Dermis microvascular lymphatic vessel endothelial cell (primary cell): ENCODE measurements at places on chromosomes 3 and 15. TPM values are rescaled to one million over a fixed set of nuclear protein-coding genes. Genes with fewer than 3 reads are reported as not detected.

DNA sequence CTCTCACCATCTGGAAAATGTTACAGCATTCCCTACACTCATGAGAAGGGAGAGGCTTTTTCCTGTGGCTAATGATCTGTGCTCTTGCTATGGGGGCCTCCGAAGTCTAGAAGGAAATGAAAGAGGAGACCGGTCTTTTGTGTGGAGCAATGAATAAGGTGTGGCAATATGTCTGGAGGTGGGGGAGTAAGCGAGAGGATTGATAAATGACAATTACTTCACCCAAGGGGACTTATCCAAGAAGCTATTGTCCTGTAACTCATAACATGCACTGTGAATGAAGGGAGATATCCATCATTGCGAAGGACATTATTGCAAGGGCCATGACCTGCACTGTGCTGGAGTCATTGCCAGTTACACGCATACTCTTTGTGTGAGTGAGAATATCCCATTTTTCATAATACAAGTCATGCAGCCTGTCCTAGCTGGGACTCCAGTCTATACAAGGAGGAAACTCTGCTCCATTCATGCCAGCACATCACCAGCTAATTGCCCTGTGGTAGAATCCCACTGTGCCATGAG is 37.7 kb upstream of the SYNPR start:
- DNase-seq = no peak

DNA sequence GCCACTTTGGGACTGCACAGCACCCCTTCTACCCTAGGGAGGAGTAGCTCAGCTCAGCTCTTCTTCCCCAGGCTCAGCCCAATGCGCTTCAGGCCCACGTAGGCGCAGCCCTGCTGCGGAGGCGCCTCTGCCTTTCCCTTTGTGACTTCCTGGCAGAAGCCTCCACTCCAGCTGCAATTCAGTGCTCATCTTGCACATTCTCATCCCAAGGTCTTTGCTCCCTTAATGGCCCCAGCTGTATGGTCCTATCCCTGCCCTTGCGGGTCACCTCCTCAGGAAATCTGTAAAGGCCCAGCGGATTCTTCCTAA is 109.0 kb downstream of the VGLL4 start:
- DNase-seq = no peak

GRCh38 chr3:175911937-175912336 is 1052.8 kb downstream of the NAALADL2 start:
- no peak for DNase-seq

DNA sequence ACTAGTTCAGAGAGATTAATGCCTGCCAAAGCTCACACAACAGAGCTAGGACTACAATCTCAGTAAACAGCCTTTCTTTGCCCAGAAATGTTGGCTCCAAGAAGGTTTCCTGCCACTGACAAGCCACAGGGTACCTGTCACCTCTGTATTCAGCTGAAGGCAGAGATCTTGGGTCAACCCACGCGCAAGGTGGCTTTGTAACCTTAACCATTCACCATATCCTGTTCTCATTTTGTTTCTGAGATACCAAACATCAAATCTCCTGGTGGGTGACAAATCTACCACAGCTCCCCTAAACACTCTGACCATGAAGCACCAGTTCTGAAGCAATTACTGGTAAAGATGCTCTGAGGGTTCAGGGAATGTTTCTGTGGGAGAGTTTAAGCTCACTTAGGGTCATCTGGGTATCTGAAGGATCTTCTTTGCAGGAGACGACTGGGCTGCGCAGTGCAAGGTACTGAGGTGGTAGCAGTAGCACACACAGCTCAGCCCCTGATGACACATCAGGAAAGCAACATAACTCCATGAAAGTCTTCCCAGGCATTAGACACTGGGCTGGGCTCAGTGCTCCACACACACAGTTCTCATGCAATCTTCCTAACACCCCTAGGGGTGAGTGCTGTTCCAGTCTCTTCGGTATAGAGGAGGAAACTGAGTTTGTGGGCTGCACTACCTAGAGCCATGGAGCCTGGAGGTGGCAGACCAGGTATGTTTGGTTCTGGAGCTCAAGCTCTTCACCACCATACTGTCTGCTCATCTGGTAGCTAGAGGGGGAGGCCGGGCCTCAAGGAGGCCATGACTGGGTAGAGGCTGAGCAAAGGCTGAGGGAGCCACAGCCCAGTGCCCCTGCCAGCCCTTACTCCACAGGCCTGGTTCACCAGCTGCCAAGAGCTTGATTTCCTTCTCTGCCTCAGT is 7.7 kb downstream of the CXCR6 start:
- no peak for DNase-seq

GRCh38 chr3:138943724-138944653 is 2.9 kb downstream of the FOXL2 start:
- DNase-seq = no peak

DNA sequence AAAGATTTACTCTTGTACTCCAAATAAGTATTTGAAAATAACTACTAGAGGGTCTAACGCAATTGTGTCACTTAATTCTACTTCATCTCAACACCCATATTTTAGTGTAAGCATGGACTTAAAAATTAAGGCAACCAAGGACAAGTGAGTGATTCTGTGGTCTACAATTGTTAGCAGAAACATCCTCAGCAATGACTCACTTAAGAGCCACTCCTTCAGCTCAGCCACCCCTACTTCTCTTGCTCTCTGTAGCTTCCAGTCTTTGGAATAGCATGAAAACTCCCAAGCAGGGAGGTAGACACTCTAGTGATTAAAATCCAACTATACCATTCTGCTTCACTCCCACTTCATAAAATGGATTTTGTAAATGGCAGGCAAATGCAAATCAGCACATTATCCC is 116.0 kb upstream of the LRRN1 start:
- no peak for DNase-seq

The TMEM207 gene
- not detected in 2 replicates for total RNA-seq

GRCh38 chr15:78088773-78089080 is 3.6 kb upstream of the SH2D7 start:
- no peak for DNase-seq

DNA sequence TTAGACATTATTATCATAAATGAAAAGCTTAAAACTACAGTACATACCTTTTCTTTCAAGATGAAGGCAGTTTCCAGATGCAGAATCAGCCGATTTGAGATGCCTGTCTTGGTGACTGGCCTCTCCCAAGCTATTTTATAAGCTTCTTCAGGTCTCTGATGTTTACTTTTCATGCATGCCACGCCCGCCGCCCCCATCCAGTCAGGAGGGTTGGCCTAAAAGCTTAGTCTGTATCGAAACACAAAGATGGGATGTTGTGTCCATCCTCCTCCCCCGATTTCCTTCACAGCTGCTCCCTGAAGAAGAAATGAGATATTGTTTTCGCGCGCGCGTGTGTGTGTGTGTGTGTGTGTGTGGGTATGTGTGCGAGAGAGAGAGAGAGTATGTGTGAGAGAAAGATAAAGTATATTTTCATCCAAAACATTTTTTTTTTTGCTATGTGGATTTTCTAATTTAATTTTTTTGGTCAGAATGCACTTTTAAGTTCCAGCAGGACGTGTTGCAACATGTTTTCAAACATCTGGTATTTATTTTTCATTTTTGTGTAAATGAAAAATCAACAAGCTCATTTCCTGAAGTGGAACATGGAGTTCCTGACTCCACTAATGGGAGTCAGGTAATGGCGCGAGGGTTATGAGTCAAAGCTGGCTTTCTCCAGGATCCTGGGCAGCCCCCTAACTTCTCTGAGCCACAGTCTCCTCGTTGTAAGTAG is at the start of gene APOD:
Gene APOD (minus strand): TSS at position 110 of the 712 bp plus-strand sequence. CDS start 4,479 bp downstream, outside the sequence.
- DNase-seq = peak; percentile 67

DNA sequence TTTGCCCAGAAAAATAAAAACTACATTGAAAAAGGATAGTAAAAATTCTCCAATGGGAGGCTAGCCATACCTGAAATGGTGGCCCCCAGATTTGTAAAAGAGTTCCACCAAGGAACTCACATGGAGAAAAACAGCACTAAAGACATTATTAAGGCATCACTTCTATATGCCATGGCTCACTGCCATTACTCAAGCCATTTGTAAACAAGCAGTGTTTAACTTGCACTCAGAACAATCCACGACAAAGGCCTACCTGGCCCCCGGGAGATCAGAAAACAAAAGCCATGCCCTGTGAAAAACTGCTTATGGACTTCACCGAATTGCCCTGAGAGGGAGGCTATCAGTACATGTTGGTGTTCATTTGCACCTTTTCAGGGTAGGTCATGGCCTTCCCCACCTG is 19.6 kb downstream of the CCR8 start:
- DNase-seq = no peak

DNA sequence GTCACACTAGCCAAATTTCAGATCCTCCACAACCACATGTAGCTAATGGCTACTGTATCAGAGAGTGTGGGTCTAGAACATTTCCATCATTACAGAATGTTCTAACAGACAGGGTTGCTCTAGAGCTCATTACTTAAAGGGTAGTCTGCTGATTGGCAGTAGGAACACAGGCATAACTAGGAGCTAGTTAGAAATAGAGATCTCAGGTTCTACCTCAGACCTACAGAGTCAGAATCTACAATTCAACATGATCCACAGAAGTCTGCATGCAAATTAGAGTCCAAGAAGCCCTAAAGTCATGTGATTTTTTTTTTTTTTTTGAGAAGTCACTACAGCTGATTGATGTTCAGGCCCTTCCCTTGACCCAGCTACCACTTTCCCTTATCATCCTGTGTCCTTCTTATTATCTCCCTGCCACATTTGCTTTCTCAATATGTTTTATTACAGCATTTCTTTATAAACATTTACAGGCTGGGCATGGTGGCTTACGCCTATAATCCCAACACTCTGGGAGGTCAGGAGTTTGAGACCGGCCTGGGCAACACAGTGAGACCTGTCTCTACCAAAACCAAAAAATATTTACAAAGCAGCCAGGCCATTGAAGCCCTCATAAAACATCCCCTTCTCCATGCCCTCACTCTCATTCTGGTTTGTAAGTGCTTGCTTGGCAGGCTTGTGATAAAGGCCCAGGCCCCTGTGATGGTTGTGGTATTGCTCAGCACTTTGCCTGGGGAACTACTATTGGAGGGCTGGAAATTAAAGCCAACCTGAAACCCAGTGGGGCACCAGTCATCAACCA is 3.8 kb upstream of the ABHD5 start:
- DNase-seq = no peak

DNA sequence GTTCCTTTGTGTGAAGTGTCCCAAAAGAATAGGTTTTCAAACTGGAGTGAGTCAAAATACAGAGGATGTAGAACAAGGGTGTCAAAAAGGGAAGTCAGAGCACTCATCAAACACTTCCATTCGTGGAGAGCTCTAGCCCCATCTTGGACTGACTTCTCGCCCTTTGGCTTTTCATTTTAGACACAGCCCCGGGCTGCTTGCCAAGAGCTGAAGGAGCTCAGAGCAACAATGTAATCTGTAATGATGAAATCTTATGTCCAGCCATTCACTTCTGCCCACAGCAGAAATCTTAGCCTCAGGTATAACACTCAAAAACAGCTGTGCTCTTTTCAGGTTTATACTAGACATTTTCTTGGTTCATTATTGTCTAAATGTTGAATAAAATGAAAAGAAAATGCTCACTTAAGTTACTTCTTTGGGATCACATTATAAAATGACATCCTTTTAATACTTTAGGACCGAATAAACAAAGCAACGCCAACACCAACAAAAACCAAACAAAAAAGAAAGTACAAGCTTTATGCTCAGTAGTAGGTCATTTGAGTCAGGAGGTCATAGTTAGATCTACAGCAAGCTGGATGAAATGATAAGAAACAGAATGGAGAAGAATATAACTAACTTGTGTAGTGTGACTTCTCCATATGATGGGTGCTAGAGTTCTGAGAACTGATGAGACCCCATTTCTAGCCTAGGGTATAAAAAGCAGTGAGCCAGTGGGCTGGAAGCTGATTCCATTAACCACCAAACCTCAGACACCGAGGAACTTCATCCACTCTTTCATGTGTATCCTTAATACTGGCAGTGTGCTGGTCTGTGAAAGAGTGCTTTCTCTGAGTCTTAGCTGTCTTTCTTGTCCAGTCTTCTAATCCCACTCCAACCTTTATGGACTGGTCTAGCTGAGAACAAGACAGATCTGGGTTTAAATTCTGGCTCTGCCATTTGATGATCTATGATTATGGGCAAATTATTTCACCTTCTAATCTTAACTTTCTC is 131.8 kb upstream of the SLC7A14 start:
- no peak for DNase-seq

DNA sequence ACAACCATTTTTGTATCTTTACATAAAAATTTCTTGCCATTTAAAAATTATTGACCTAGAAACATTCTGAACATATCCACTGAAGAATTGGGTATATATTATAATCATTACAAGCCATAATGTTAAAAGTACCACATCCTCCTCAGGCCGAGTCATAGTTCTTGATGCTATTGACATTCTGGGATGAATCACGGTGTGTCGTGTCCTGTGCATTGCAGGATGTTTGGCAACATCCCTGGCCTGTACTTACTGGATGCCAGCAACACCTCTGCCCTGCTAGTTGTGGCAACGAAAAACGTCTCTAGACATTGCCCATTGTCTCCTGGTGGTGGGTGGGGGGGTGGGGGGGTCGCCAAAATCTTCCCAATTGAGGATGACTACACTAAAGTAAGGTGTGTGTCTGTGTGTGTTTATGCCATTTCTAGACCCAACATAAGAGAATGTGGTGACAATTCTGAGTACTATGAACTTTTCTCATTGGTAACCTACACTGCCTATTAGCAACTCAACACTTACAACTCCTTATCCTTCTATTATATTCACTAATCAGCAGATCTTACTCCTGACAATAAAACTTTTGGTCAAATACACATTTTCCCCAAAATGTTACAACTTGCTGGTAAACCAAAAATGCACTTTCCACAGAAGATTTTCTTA is 471.6 kb downstream of the FOXP1 start:
- peak; percentile 92 for DNase-seq

The GORASP1 gene
- total RNA-seq = 22.2 and 34.9 TPM in 2 replicates

- DNase-seq = no peak
Measured at GRCh38 chr15:25541228-25541627, 102.4 kb upstream of the UBE3A start.

DNA sequence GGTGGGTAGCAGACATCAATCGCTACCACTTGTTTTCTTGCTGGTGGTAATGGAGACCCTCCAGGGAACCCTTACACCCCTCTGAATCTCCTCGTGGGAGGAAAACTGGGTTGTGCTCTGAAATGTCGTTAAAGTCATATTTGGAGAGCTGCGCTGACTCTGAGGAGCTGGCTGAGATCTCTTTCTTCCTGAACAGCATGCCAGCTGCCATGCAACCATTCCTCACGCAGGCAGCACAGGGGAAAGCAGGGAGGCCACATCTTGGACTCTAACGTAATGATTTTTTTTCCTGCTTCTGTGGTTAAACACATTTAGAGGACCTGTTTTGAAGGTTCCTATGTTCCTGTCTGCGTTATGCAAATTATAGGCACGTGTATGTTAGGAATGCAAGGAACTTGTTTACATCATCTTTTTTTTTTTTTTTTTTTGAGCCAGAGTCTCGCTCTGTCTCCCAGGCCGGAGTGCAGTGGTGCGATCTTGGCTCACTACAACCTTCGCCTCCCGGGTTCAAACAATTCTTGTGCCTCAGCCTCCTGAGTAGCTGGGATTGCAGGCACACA is 156.7 kb downstream of the TJP1 start:
- no peak for DNase-seq

GRCh38 chr15:70857562-70858285 is 3.8 kb upstream of the LARP6 start:
- DNase-seq = no peak

The MYO5C gene
- 13.0 TPM in 2 replicates for total RNA-seq

- no peak for DNase-seq
Measured at GRCh38 chr3:80097674-80098073, 329.9 kb upstream of the ROBO1 start.
